Caco-2 (cell line): ENCODE measurements at places on chromosomes 5 and 9. TPM values are rescaled to one million over a fixed set of nuclear protein-coding genes. Genes with fewer than 3 reads are reported as not detected.
A peak's percentile ranks its signal among the peaks of the same experiment; 100 is the strongest.

- H3K27me3 ChIP-seq: no peaks in the 10 kb centered on the region
- DNase-seq: no peak
- H3K27ac ChIP-seq: no peak overlapping the region
- H3K4me1 ChIP-seq: peaks cover 2% of the 10 kb centered on the region; the same call in 1 of the 2 replicates
- H3K4me3 ChIP-seq: no peak overlapping the region
Observed at GRCh38 chr9:130196643-130197042, 24.4 kb downstream of the NCS1 start.

The GABRA6 gene
- not detected in 2 replicates for total RNA-seq

The C9orf50 gene
- total RNA-seq: not detected in 2 replicates

GRCh38 chr5:960551-960950 is 48.1 kb upstream of the NKD2 start:
- peaks cover 24% of the 10 kb centered on the region for H3K4me1 ChIP-seq
- H3K27me3 ChIP-seq: no peaks in the 10 kb centered on the region
- H3K27ac ChIP-seq: no peak overlapping the region

The SLC1A1 gene
- total RNA-seq: 43.3 and 53.1 TPM in 2 replicates

- no peak for DNase-seq
- H3K36me3 ChIP-seq: no peaks in the 10 kb centered on the region
- H3K27ac ChIP-seq: no peak overlapping the region
Observed at GRCh38 chr5:114054594-114054993, 307.3 kb upstream of the KCNN2 start.

GRCh38 chr9:134534661-134535080 is 106.9 kb upstream of the COL5A1 start:
- H3K4me3 ChIP-seq: no peak overlapping the region
- H3K36me3 ChIP-seq: no peaks in the 10 kb centered on the region
- no peak for DNase-seq
- H3K27me3 ChIP-seq: no peaks in the 10 kb centered on the region
- H3K4me1 ChIP-seq: no peaks in the 10 kb centered on the region

GRCh38 chr9:122286764-122287163 is 22.1 kb downstream of the MRRF start:
- DNase-seq: no peak
- H3K4me3 ChIP-seq: no peak overlapping the region
- H3K36me3 ChIP-seq: peaks cover 1% of the 10 kb centered on the region; the same call in 1 of the 2 replicates
- no peaks in the 10 kb centered on the region for H3K4me1 ChIP-seq
- no peaks in the 10 kb centered on the region for H3K27me3 ChIP-seq

The ARSI gene
- 0.52 and 0.65 TPM in 2 replicates for total RNA-seq

DNA sequence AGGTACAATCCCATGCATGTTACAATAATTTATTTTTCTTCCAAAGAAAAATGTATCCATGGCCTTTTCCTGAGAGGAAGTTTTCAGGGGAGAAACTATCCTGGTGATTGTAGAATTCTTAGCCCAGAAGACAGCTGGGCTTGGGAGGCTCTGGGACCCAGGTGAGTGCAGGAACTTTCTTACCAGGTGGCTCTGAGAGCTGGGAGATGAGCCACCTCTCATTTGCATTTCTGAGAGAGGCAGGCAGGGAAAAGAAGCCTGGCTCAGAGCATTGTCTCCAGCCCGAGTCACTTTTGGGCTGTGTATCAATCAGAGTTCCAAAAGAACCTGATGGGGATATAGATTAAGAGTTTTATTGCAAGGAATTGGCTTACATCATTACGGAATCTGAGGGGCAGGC is 52.7 kb downstream of the ALG2 start:
- H3K27ac ChIP-seq: no peak overlapping the region
- H3K27me3 ChIP-seq: no peaks in the 10 kb centered on the region; the same call in 1 of the 2 replicates
- H3K36me3 ChIP-seq: no peaks in the 10 kb centered on the region
- no peak for DNase-seq

The TMC1 gene
- not detected in 2 replicates for total RNA-seq

The GPR151 gene
- not detected in 2 replicates for total RNA-seq

DNA sequence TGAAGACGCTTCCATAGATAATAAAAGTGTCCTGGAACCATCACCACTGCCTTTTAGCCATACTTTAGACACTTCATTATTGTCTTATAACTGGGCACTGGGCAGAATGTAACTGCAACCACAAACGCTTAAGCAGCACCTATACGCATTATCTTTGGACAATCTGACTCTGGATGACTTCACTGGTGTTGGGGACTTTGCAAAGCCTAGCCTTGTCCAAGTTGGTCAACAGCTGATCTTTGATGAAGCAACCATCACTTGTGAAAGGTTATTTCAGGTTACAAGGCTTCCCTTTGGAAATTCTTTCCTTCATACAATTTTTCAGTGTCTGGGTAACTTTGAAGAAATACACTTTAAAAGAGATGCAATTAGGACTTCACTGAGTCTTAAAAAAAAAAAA is 77.8 kb upstream of the ZNF462 start:
- H3K27ac ChIP-seq: no peak overlapping the region
- DNase-seq: no peak
- H3K27me3 ChIP-seq: no peaks in the 10 kb centered on the region
- H3K4me3 ChIP-seq: no peak overlapping the region
- no peaks in the 10 kb centered on the region for H3K4me1 ChIP-seq
- no peaks in the 10 kb centered on the region for H3K36me3 ChIP-seq

GRCh38 chr9:87292449-87293191 is 205.0 kb upstream of the DAPK1 start:
- H3K4me3 ChIP-seq: no peak overlapping the region
- no peaks in the 10 kb centered on the region for H3K4me1 ChIP-seq
- no peak for DNase-seq
- H3K27ac ChIP-seq: no peak overlapping the region
- H3K27me3 ChIP-seq: no peaks in the 10 kb centered on the region
- no peaks in the 10 kb centered on the region for H3K36me3 ChIP-seq

DNA sequence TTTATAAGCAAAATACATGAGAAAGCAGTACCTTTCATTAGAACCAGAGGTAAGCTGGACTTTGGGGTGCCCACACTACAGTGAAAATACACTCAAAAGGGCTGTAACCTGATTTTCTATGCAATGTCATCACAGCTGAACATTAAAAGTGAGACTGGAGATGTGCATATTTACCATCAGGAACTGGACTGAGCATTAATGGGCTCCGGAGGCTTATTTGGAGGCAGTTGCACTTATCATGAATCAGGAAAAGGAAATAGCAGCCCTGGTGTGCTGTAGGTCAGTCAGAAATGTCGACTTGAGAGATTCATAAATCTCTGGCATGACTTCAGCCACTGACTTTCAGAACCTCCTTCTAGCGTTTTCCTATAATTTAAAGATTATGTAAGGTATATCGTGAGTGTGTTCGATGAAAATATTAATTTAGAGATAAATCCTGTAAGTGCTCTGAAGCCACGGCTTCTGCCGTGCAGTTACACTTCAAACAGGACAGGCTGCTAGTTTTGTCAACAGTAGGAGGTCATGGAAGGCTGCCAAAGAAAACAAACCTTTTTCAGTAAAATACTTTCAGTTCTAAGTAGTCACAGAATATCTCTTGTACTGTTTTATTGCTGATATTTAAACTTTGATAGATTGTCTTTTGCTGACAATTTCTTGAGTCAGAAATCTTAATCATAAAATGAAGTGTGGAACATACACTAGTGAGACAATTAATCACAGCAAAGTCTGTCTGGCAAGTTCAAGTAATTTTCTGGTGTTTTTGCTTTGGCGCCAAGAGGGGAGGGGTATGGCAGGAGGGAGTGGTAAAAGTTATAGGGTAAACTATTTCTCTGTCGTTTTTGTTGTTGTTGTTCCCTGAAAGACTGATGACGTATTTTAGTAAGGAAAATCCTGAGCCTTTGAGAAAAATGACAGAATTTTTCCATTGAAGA is 939.7 kb downstream of the NR2F1-AS1 start:
- DNase-seq: no peak
- no peak overlapping the region for H3K27ac ChIP-seq
- no peak overlapping the region for H3K4me3 ChIP-seq
- no peaks in the 10 kb centered on the region for H3K36me3 ChIP-seq
- H3K27me3 ChIP-seq: no peaks in the 10 kb centered on the region

DNA sequence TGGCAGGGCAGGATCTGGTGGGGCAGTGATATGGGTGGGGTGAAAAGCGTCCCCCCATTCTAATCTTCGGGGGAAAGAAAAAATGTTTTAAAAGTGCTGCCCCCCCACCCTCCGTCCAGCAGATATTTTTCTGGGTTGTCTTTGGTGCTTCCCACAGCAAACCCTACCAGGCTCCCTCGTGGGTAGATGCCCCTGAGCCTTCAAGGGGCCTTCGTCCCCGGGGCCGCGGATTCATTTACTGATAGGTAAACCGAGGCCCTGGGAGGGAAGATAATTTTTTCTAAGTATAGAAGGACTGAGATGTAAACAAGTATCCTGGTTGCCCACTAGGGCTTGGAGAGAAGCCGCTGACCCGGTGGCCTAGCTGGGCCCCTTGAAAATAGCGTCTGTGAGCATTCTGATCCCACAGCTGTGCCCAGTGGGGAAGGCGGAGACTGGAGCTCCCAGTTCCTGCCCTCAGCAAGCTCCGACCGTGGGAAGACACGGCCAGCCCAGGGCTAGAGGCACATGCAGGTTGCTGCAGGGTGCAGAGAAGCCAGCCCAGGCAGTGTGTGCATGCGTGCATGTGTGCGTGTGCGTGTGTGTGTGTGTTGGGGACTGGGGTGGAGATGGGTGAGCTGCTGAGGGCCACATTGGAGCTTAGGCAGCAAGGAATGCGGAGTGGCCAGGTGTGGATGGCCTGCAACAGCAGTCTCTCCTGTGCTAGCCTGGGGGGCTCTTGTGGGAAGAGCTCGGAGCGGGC is 6.0 kb upstream of the RXRA start:
- H3K27ac ChIP-seq: no peak overlapping the region
- H3K4me3 ChIP-seq: no peak overlapping the region
- H3K36me3 ChIP-seq: no peaks in the 10 kb centered on the region
- DNase-seq: peak; percentile 69

The PRRX2 gene
- total RNA-seq: not detected in 2 replicates

- DNase-seq: no peak
- no peaks in the 10 kb centered on the region for H3K36me3 ChIP-seq
- H3K4me1 ChIP-seq: no peaks in the 10 kb centered on the region
- H3K4me3 ChIP-seq: no peak overlapping the region
Observed at GRCh38 chr5:177612215-177612673, 12.3 kb downstream of the B4GALT7 start.
